ENCODE measurements at places on chromosomes 3 and 15.

GRCh38 chr15:57640930-57641682 is 49.4 kb downstream of the MYZAP start:
- no peak for DNase-seq

DNA sequence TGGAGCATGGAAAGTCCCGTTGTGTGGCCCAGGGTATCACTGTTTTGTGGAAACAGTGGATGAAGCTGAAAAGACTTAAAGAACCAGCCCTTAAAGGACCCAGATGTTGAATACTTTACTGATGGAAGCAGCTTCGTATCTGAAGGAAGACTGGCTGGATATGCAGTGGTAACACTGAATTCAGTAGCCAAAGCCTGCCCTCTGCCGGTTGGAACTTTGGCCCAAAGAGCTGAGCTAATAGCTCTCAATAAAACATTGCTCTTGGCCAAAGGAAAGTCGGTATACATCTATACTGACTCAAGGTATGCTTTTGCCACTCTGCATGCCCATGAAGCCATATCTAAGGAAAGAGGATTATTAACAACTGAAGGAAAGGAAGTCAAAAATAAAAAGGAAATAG is 885.4 kb downstream of the PDCD6IP start:
- DNase-seq = no peak

- DNase-seq = no peak
Measured at GRCh38 chr3:172530566-172530965, 7.3 kb upstream of the TNFSF10 start.

GRCh38 chr3:32890420-32891276 is 60.8 kb upstream of the CCR4 start:
- no peak for DNase-seq

- no peak for DNase-seq
Measured at GRCh38 chr3:15440891-15441290, 13.5 kb downstream of the EAF1 start.

GRCh38 chr3:53132347-53132746 is 2.1 kb upstream of the RFT1 start:
- DNase-seq = no peak

DNA sequence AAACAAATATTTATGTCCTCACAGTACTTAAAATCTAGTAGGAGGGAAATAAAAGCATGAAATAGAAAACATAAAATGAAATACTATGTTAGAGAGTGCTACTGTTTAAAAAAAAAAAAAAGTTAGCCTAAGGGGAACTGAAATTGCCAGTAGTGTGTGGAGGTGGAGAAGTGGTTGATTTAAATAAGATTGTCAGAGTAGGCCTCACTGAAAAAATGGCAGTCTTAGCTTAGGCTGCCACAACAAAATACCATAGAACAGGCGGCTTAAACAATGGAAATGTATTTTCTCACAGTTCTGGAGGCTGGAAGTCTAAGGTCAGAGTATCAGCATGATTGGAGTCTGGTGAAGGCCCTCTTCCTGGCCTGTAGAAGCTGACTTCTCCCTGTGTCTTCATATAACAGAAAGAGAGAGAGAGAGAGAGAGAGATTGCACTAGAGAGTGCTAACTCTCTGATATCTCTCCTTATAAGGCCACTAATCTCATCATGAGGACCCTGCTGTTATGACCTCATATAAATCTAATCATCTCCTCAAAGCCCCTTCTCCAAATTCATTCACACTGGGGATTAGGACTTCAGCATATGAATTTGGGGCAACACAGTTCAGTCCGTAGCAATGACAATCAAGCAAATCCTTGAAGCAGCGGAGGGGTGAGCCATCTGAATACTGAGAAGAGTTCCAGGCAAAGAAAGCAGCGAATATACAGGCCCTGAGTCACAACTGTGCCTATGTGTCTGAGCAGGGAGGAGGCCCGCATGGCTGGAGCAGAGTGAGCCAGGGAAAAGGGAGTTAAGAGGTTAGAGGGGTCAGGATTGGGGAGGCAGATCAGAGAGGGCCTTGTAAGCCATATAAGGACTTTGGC is 23.6 kb upstream of the LRRC34 start:
- DNase-seq = no peak

DNA sequence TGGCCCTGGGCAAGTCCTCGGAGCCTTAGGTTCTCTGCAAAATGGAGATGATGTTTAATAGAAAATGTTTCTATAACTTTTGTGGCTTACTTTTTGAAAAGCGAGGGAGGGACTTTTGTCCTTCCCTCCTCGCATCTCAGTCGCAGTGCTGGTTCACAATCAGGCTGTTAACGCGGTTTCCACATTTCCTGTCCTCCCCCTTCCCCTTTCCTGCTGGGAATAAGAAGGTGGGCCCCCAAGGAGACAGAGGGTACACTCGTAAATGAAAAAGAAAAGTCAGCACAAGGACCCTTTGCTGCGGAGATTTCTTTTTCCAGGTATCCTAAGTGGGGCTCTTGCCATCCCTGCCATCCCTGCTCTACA is 29.5 kb downstream of the ARHGAP31 start:
- no peak for DNase-seq

DNA sequence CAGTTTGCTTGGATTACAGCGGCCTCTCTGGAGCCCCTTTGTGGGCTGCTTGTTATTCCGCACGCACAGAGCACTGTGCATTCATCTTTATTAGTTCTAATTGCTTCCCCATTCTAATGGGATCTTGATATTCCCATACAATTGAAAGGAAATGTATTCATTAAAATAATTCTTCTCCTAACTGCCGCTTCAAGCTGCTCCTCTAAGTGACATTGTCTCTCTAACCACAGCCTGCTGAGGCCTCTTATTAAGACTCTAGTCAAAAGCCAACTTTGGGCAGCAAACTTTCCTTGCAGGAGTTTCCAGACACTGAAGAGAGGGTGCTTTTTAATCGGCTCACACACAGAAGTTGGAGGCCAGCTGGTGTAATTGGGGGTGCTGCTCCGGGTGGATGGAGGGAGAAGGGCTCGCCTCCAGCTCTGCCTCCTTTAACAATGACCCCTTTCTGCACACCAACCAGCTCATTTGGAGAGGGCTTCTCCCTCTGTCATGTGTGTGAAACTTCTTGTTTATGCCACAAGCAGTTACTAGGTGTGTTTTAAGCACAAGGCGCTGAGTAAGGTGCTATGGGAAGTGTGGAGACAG is 5.6 kb upstream of the MAGEF1 start:
- DNase-seq = no peak

DNA sequence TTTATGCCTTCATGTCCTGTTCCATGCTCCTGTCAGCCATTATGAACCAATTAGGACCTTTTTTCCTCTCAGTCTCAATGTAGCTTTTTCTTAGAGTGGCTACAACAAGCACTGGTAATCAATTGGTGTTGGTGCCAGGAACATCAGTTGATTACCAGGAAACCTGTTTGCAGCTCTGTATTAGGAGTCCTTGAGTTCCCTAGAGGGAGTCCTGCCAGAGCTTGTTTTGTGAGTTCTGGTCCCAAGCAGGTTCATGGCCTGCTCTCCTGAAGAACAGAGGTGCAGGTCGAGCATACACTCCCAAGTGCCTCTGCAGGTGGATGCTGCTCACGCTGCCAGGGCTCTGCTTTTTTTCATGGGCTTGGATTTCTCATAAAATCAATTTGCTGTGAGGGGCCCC is 137.9 kb upstream of the PRR23C start:
- no peak for DNase-seq

- DNase-seq = no peak
Measured at GRCh38 chr3:54698054-54698453, 229.8 kb downstream of the LRTM1 start.

DNA sequence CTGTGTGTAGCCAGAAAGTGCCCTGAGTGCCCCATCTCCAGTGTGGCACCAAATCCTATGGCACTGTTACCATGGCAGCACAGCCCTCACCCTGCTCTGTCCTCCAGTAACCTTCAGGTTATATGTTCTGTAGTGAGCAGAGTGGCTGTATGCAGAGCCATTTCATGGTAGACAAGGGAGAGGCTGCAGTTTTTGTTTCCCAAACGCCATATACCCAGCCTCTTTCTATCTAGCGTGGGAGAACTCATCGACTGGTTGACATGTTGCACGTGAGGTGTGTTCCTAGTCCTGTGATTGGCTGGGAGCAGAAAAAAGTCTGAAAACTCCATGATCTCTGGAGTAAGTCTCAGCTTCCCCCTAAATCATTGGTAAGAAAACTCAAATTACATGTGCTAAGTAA is 2.0 kb downstream of the SIDT1 start:
- no peak for DNase-seq

DNA sequence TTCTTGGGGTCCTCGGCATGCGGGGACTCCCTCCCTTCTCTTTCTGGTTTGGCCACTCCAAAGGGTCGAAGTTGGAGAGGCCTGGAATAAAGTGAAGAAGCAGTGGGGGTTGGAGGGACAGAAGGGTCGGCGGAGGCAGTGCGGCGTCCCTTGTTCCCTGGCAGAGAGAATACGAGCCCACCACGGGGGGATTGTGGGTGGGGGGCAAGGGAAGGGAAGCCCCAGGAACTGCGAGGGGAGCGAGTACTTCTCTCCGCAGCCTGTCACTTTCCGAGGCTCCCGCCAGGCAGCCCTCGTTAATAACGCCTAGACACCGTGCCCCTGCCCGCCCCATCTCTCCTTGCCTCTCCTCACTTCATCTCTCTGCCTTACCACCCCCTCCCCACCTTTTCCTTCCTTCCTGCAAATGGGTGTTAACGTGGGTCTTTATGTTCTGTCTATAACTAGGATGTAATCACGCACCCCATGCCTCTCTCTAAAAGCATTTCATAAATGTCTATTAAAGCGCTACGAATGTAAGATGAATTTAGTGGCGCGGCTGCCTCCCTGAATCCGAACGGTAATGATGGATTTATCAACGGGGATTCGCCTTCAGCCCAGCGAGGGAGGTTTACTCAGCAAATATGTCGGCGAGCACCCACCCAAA is 13.7 kb downstream of the NR2F2 start:
- DNase-seq = no peak

GRCh38 chr15:98957655-98958054 is 49.9 kb downstream of the PGPEP1L start:
- DNase-seq = no peak

- DNase-seq = no peak
Measured at GRCh38 chr15:57445872-57446271, 69.6 kb downstream of the CGNL1 start.

GRCh38 chr3:61343543-61343942 is 92.3 kb upstream of the FHIT start:
- DNase-seq = no peak

GRCh38 chr3:158766364-158766763 is 34.1 kb upstream of the RARRES1 start:
- DNase-seq = no peak

DNA sequence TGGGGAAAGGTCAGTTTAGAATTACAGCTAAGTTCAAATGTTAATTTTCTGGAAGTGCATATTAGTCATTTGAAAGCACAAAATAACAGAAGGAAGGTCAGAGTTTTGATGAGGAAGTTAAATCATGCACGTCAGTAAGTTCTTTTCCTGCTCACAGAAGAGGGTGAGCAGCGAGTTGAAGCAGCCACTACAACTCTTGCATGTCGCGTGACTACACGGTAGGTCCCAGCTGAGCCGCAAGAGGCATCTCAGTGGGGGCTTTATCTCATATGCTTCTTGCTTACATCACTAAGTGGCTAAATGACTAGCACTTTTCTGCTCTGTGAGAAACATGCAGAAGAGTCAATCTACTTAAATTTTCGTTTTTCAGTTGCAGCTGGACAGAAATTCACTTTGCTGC is 21.3 kb upstream of the SEC62 start:
- no peak for DNase-seq

- DNase-seq = no peak
Measured at GRCh38 chr3:175484666-175485065, 625.5 kb downstream of the NAALADL2 start.

- DNase-seq = no peak
Measured at GRCh38 chr3:63662500-63662899, 10.0 kb downstream of the SNTN start.

DNA sequence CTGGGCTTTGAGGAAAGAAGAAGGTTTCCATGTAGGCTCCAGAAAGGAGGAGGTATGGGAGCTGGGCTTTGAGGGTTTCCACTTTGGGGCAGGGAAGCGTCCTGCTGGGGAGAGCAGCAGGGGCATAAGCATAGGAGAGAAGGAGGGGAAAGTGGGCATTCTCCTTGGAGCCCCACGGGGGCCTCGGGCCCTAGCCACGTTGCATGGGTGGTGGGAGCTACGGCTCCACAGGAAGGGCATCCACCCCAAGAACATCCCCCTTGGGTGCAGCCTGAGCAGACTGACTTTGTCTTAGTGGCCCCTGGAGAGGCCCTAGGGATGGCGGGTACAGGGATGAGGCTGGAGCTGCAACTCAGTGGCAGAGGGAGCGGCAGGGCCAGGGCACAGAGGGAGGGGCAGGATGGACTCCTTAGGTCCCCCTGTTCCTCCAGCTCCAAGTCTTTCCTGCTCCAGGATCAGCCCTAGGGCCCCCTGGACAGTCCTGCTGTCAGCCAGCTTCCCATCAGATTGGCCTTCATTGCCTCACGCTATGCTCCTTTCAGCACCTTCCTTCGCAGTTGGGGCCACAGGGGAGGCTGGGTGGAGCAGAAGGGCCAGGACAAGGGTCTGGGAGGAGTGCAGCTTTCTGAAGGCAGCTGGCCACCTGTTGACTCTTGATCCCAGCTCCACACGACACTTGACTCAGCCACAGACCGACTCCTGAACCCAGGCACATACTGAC is 22.9 kb downstream of the PRR20G start:
- no peak for DNase-seq

DNA sequence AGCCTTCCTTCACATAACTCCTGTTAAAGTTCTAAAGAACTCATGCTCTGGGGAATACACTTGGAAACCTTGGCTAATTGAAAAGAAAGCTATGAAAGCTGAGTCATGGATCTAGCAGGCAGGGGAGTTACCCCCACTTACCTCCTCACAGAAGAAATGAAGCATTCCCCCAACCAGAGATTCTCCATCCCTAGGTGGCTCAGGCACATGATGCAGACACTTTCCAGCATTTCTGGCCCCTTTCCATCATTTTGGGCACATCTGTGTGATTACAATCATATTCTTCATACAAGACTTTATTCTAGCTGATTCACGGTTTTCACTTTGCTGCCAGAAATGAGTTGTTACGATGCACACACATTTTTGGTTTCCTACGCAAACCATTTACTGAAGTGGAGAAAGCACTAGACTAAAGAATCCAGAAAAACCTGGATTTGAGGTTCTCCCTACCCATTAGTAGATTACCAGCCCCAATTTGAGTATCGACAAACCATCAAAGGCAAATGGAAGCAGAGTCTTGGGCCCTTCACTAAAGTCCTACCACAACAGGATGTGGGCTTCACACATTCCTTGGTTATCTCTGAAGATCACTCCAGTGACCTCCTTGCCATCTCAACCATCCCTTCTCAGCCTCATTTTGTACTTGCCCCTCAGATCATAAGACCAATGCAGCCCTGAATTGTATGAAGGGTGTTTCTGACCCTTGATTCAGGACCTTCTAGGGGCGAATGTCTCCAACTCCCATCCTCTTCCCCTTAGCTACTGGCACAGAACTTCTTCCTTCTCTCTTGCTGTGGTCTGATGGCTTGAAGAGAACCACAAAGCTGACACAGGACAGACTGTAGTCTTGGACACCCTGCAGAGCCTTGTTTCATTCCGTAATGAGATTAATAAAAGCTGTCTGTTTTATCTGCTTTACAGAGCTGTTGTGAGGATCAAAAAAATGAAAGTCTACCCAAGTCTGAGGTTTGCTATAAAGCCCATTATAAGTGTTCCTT is 42.5 kb upstream of the SNRK start:
- DNase-seq = no peak
